NCI-H510A treated with DMSO at 0.1 percent for 48 hours (cell line): ENCODE measurements at places on chromosomes 7 and 10.

GRCh38 chr7:38753347-38753746 is 122.2 kb upstream of the AMPH start:
- DNase-seq = no peak

- no peak for DNase-seq
These were observed 407.1 kb upstream of the MGMT start for GRCh38 chr10:129059977-129060376.

- DNase-seq = no peak
These were observed 180.3 kb upstream of the MYO3A start for GRCh38 chr10:25753776-25754175.

- no peak for DNase-seq
These were observed 1.4 kb downstream of the FAM3C start for GRCh38 chr7:121394709-121395140.

DNA sequence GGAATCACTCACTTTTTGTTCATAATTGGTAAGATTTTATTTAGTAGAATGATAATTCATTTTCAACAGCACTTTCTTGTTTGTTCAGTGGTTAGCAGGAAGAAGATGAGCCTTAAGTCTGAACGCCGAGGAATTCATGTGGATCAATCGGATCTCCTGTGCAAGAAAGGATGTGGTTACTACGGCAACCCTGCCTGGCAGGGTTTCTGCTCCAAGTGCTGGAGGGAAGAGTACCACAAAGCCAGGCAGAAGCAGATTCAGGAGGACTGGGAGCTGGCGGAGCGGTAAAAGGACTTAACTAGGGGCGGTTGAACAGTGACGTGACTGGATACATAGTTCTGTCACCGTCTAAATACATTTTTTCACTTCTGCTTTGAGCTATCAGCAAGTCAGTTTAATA is 31.3 kb downstream of the RABGEF1 start:
- no peak for DNase-seq

DNA sequence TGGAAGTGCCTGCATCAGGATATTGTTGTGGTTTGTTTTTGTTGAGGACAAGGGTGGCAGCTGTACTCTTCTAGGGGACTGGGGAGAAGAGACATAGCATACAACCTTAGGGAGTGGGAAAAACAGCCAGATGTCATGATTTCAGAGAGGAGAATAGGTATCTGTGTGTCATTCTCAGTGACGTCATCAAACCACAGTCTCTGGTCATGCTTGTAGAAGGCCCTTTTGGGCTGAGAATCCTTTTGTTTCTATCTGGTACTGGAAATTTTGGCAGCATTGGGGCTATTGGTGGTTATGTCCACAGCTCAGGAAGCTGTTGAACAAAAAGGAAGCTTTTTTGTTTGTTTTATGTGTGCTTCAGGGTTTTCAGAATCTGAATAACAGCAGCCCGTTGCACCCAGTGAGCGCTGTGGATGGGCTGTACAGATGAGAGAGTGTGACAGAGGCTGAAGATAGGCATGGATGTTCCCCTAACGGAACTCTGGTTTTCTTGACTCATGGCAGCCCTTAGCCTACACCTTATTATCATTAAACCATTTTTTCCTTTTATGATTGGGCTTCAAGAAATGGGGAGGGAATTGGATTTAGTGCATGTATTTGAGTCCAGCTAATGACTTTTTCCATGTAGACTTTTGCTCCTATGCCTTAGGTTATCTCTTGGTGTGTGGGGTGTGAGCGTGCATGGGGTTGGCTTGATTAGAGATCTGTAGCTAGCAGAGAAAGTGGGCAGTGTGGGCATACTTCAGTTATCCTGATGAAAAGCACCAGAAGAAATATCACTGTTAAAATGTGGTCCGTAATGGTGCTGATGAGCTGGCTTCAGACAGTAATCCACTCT is 65.7 kb downstream of the SND1 start:
- no peak for DNase-seq

DNA sequence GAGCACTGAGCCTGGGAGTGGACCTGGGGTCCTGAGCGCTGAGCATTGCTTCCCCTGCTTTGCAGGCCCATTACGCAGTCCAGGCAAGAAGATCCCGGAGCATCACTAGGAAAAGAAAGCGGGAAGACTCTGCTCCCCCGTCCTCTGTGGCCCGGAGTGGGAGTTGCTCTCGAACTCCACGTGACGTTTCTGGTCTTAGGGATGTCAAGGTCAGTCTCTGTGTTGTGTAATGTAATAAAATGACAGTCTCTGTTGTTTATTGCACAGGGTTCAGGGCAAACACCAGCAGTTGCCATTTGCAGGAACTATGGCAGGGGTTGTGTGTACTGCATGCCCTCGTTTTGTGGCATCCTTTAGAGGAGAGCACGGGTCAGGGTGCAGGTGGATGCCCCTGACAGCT is 10.0 kb downstream of the IDI2 start:
- no peak for DNase-seq

- DNase-seq = no peak
These were observed 282.9 kb downstream of the GRID1 start for GRCh38 chr10:86083664-86084175.

GRCh38 chr10:22218448-22218847 is 633 bp upstream of the EBLN1 start:
- no peak for DNase-seq

- DNase-seq = no peak
These were observed 20.8 kb downstream of the VSIR start for GRCh38 chr10:71752391-71753090.

- no peak for DNase-seq
These were observed 1335.9 kb upstream of the SORCS1 start for GRCh38 chr10:108500396-108500795.
